ENCODE measurements at places on chromosomes 12 and 14.

DNA sequence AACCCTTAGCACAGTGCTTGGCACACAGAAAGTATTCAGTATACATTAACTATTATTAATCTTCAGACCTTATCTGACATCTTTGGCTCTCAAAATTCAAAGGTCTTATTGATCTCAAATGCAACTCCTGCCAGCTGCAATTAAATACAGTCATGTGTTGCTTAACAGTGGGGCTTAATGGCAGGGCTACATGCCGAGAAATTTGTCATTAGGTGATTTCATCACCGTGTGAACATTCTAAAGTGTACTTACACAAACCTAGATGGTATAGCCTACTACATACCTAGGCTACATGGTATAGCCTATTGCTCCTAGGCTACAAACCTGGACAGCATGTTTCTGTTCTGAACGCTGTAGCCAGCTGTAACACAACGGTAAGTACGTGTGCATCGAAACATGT is 156.3 kb upstream of the TMCC3 start:
- DNase-seq: no peak

GRCh38 chr12:20369305-20370013 is 1.1 kb downstream of the PDE3A start:
- no peak for DNase-seq

DNA sequence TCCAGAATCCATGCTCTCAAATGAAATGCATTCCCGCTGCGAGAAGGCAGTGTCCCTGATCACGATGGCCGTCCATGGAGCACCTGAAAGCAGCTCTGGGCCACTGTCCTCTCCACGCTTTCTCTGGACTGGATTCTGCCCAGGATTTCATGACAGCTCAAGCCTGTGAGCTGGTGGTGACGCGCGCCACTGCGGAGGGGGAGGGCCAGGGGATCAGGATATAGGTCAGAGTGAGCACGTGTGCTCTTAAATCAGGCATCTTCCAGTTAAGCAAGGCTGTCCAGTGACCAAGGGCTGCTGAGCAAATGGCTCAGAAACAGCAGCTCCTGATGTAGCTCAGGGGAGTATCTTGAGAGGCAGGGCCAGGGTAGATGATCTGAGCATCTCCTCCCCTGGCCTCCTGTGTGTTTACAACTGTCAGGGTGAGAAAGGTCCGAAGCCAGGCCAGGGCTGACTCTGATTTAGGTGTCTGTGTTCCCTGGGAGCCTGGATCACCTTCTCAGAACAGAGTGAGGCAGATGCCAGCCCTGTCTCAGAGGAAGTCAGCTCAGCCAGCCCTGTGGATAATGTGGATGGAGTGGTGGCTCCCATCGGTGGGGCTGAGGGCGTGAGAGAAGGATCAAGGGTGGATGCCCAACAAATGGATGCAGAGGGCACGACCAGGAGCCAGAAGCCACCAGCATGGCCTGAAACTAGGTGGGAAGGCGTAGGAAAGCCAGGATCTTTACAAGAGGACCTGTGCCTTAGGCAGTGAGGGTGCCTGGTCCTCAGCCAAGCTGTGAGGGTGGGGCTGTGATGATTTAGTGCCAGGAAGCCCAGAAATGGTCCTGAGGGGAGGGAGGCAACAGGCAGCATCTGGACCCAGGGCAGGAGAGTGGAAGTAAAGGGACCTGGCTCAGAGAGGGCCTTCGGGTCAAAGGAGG is 55.3 kb downstream of the ELK3 start:
- no peak for DNase-seq

DNA sequence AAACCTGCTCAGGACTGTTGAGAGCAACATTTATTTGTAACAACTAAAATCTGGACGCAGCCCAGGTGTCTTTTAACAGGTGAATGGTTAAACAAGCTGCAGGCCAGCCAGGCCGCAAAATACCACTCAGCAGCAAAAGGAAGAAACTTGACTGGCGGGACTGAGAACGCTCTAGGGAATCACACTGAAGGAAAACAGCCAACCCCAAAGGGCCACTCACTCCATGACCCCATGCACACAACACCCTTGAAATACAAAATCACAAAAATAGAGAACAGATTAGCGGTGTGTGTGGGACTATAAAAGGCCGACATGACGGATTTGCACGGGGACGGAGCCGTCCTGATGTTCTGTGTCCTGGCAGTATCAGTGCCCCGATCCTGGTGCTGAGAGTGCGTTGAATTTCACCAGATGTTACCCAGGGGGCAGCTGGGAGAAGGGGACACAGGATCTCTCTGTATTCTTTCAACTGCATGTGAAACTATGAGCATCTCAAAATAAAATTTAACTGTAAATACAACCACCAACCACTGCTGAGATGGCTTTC is 23.0 kb downstream of the VPS37B start:
- no peak for DNase-seq
